Mesothelial cell of epicardium (in vitro differentiated cells): ENCODE measurements at places on chromosomes 1 and 21. TPM values are rescaled to one million over a fixed set of nuclear protein-coding genes. Genes with fewer than 3 reads are reported as not detected.

GRCh38 chr1:95084317-95085176, 11.8 kb upstream of the ALG14 start:
- H3K4me1 ChIP-seq, result peaks cover 12% of the 10 kb centered on the region
- no peak overlapping the region for H3K4me3 ChIP-seq
- H3K36me3 ChIP-seq, result peaks cover 2% of the 10 kb centered on the region
- DNase-seq, result no peak
- H3K27me3 ChIP-seq, result no peaks in the 10 kb centered on the region

GRCh38 chr1:1236945-1237873, 5.2 kb downstream of the B3GALT6 start:
- peaks cover 18% of the 10 kb centered on the region for H3K4me1 ChIP-seq
- no peak for DNase-seq
- H3K36me3 ChIP-seq, result peaks cover 15% of the 10 kb centered on the region

DNA sequence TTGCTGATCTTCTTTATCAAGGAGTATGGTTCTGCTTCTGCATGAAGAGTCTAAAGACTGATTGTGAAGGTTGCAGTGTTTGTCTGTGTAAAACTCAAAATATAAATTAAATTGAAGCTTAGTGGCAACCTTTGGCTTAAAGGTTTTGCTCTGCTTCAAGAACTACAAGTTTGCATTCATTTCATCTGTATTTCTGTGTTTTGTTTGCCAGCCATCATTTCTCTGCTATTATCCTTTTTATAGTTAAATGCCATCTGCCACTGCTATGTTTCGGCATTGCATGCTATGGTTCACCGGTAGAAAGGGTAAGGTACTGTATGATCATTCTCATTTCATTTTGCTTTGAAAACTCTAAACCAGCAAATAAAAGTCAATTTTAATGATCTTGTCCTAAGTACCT, 52.9 kb downstream of the OSBPL9 start:
- H3K4me1 ChIP-seq, result peaks cover 20% of the 10 kb centered on the region
- H3K27me3 ChIP-seq, result no peaks in the 10 kb centered on the region
- DNase-seq, result no peak
- no peak overlapping the region for H3K4me3 ChIP-seq
- H3K36me3 ChIP-seq, result no peaks in the 10 kb centered on the region

GRCh38 chr1:31548534-31548906, 27.8 kb upstream of the TINAGL1 start:
- DNase-seq, result no peak
- no peak overlapping the region for H3K27ac ChIP-seq
- H3K4me1 ChIP-seq, result peaks cover 17% of the 10 kb centered on the region

GRCh38 chr1:39625009-39625408, 14.4 kb downstream of the HEYL start:
- H3K27ac ChIP-seq, result no peak overlapping the region
- no peak overlapping the region for H3K4me3 ChIP-seq
- DNase-seq, result no peak
- H3K36me3 ChIP-seq, result peaks cover 1% of the 10 kb centered on the region
- H3K27me3 ChIP-seq, result peaks cover 36% of the 10 kb centered on the region
- peaks cover 15% of the 10 kb centered on the region for H3K4me1 ChIP-seq

DNA sequence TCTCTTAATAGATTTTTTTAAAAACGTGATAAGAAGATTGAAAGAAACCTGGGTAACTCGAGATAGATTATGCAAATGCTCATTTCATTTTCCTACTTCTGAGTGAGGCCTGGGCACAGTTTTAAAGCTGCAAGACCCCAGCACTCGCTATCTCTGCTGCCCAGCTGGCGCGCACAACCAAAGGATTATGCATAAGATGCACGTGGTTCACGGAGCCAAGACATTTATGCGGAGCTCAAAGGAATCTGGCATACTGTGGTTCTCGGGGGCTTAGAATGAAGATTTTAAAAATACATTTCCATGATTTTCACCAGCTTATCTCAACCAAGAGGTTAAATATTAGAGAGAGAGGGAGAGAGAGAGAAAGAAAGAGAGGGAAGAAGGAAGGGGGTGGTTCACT, 210.9 kb downstream of the DSCAM start:
- H3K4me3 ChIP-seq, result no peak overlapping the region
- H3K27me3 ChIP-seq, result peaks cover 7% of the 10 kb centered on the region
- H3K27ac ChIP-seq, result no peak overlapping the region
- H3K4me1 ChIP-seq, result no peaks in the 10 kb centered on the region
- no peak for DNase-seq
- H3K36me3 ChIP-seq, result no peaks in the 10 kb centered on the region

DNA sequence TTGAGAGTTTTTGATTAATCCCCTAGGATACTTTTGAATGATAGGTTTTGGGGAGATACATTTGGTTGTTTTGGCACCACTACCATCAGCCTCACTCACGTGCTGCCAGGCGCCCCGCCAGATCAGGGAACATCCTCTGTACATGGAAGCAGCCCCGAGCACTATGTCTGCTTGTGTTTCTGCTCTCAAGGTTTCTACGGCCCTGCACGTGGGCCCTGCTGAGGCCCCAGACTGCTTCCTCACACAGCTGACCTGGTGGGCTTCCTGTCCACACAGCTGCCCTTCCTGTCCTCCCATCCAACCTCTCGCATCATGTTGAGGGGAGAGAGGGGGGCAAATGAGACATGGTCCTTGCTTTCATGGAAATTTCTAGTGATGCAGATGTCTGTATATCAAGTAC, 20.0 kb downstream of the ADARB1 start:
- H3K4me1 ChIP-seq, result peaks cover 11% of the 10 kb centered on the region
- no peak overlapping the region for H3K27ac ChIP-seq
- no peaks in the 10 kb centered on the region for H3K36me3 ChIP-seq

DNA sequence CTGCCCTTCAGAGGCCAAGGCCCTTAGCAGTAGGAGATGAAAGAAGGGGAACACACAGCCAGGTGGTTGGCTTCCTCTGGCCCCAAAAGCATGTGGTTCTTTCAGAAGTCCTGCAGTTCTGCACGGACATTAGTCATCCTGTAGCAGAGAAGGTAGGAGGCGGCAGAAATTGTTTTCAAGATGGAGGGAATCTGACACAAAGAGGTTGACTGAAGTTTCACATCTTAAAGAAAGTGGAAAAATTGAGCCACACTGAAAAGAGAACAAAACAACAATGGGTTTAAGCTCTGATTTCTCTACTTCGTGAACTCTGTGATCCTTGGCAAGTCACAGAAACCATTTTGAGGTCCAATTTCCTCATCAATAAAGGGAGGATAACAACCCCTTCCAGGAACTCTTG, 125.3 kb upstream of the DNAH14 start:
- H3K27me3 ChIP-seq, result peaks cover 11% of the 10 kb centered on the region
- H3K4me1 ChIP-seq, result no peaks in the 10 kb centered on the region
- no peak overlapping the region for H3K27ac ChIP-seq
- DNase-seq, result no peak
- no peak overlapping the region for H3K4me3 ChIP-seq
- H3K36me3 ChIP-seq, result no peaks in the 10 kb centered on the region

DNA sequence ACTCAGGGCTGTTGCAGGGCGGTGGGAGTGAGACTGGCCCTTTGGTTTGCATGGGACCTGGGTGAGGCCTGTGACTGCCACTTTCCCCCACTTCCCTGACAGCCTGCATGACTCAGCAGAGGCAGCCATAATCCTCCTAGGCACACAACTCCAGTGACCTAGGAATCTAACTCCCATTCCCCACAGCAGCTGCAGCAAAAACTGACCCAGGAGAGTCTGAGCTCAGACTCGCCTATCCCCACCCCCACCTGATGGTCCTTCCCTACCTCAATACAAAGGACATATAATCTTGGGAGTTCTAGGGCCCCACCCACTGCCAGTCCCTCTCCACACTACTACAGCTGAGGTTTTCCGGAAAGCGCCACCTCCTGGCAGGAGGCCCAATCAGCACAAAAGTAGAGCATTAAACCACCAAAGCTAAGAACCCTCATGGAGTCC, 26.7 kb downstream of the NDC1 start:
- H3K27ac ChIP-seq, result no peak overlapping the region
- no peaks in the 10 kb centered on the region for H3K27me3 ChIP-seq
- no peak for DNase-seq

- no peaks in the 10 kb centered on the region for H3K27me3 ChIP-seq
- H3K4me1 ChIP-seq, result no peaks in the 10 kb centered on the region
- H3K27ac ChIP-seq, result no peak overlapping the region
- H3K36me3 ChIP-seq, result no peaks in the 10 kb centered on the region
- no peak overlapping the region for H3K4me3 ChIP-seq
- DNase-seq, result no peak
Measured at GRCh38 chr1:53712276-53712675, 26.7 kb downstream of the GLIS1 start.

- DNase-seq, result no peak
- H3K27me3 ChIP-seq, result no peaks in the 10 kb centered on the region
- no peak overlapping the region for H3K4me3 ChIP-seq
- no peak overlapping the region for H3K27ac ChIP-seq
- no peaks in the 10 kb centered on the region for H3K4me1 ChIP-seq
Measured at GRCh38 chr1:45815667-45816458, 12.5 kb downstream of the MAST2 start.

- DNase-seq, result no peak
- H3K36me3 ChIP-seq, result no peaks in the 10 kb centered on the region
- H3K27me3 ChIP-seq, result no peaks in the 10 kb centered on the region
- H3K4me3 ChIP-seq, result no peak overlapping the region
- H3K4me1 ChIP-seq, result no peaks in the 10 kb centered on the region
Measured at GRCh38 chr1:187383366-187383765, 554.6 kb downstream of the PLA2G4A start.

GRCh38 chr21:46605767-46606426, 1.0 kb upstream of the S100B start:
- peaks cover 15% of the 10 kb centered on the region for H3K4me1 ChIP-seq
- H3K27me3 ChIP-seq, result no peaks in the 10 kb centered on the region
- no peaks in the 10 kb centered on the region for H3K36me3 ChIP-seq
- H3K4me3 ChIP-seq, result no peak overlapping the region

DNA sequence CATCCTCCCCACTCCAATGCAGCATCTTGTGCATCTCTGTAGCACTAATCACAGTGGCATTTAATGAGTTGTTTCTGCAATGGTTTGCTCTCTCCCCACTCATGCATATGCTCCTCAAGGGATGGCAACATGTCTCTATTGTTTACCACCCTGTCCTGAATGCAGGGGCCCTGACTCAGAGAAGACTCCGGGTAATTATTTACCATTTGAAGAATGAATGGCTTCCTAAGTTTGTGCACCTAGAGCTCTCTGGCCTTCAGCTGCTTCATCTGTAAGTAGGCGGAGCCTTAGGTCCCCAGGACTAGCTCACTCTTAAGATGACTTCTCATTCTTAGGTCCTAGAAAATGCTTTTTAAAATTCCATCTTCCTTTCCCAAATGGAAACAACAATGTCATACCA, 63.7 kb upstream of the IGSF21 start:
- H3K4me3 ChIP-seq, result no peak overlapping the region
- H3K27me3 ChIP-seq, result peaks cover 59% of the 10 kb centered on the region
- peaks cover 3% of the 10 kb centered on the region for H3K4me1 ChIP-seq
- no peak overlapping the region for H3K27ac ChIP-seq
- no peak for DNase-seq
- no peaks in the 10 kb centered on the region for H3K36me3 ChIP-seq

DNA sequence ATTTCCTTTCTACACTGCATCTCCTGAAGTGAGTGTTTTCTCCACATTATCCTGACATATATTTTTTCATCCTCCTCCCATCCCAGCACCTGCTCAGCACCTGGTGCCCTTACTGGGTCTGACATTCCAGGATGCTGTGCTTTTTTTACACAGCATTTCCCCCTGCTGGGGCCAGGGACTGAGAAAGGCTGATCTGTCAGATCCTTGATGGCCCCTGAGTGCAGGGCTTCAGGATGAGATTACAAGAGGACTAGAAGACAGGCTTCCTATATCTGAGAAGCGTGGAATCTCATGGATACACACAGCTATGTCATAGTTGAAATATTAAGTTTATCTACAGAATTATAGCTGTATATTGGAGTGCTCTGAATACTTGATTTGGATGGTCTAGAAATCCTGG, 24.4 kb downstream of the RCAN1 start:
- no peak overlapping the region for H3K27ac ChIP-seq
- H3K4me1 ChIP-seq, result peaks cover 4% of the 10 kb centered on the region
- no peak overlapping the region for H3K4me3 ChIP-seq

- peaks cover 24% of the 10 kb centered on the region for H3K27me3 ChIP-seq
- H3K36me3 ChIP-seq, result no peaks in the 10 kb centered on the region
- H3K27ac ChIP-seq, result no peak overlapping the region
- DNase-seq, result no peak
- peaks cover 2% of the 10 kb centered on the region for H3K4me1 ChIP-seq
Measured at GRCh38 chr1:51924455-51924854, 45.9 kb upstream of the NRDC start.

- H3K36me3 ChIP-seq, result no peaks in the 10 kb centered on the region
- H3K27me3 ChIP-seq, result no peaks in the 10 kb centered on the region
- DNase-seq, result no peak
- H3K4me3 ChIP-seq, result no peak overlapping the region
- no peaks in the 10 kb centered on the region for H3K4me1 ChIP-seq
Measured at GRCh38 chr1:99348397-99349132, 84.3 kb downstream of the PLPPR4 start.

- H3K4me3 ChIP-seq, result no peak overlapping the region
- DNase-seq, result no peak
- peaks cover 54% of the 10 kb centered on the region for H3K4me1 ChIP-seq
- peak overlapping the region; percentile 1 for H3K27ac ChIP-seq
- H3K27me3 ChIP-seq, result no peaks in the 10 kb centered on the region
- peaks cover 2% of the 10 kb centered on the region for H3K36me3 ChIP-seq
Measured at GRCh38 chr21:31526040-31526439, 133.5 kb upstream of the SOD1 start.

DNA sequence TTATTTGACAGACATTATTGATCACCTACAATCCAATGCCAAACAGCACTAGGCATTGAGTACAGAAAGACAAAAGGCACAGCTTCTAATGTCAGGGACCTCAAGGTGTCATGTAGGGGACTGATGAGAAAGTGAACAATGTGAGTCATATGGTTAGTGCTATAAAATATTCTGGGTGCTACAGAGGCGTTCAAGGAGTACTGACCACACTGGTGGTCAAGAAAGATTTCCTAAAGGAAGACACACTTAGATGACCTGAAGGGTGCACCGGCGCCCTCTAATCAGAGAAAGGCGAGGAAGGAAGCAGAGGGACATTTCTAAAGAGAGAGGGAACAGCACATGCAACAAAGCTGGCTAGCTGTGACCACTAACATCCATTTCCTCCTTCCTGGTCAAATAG, 64.9 kb upstream of the F3 start:
- H3K4me3 ChIP-seq, result no peak overlapping the region
- peaks cover 7% of the 10 kb centered on the region for H3K4me1 ChIP-seq

UTS2 gene
- not detected in 3 replicates for total RNA-seq

NCF2 gene
- total RNA-seq, result 0.16 to 0.47 TPM in 2 of 3 replicates, not detected in the other

SPRR2F gene
- total RNA-seq, result 54.4 to 65.0 TPM (median 56.6 TPM) in 3 replicates

LIN28A gene
- 0.09 TPM in 1 of 3 replicates, not detected in the others for total RNA-seq

RAB7B gene
- 1.3 to 1.5 TPM (median 1.4 TPM) in 3 replicates for total RNA-seq

PTPN14 gene
- total RNA-seq, result 71.8 to 75.8 TPM (median 74.9 TPM) in 3 replicates

NPHS2 gene
- not detected in 3 replicates for total RNA-seq

GRHL3 gene
- 17.1 to 19.1 TPM (median 17.9 TPM) in 3 replicates for total RNA-seq

SPRR5 gene
- total RNA-seq, result not detected in 3 replicates

TCHHL1 gene
- total RNA-seq, result not detected in 3 replicates

MPZ gene
- total RNA-seq, result 1.3 to 1.4 TPM (median 1.3 TPM) in 3 replicates

RUNX3 gene
- total RNA-seq, result 0.07 to 0.13 TPM (median 0.07 TPM) in 3 replicates

ELAVL4 gene
- total RNA-seq, result not detected in 3 replicates

CD164L2 gene
- 0.45 to 1.3 TPM (median 0.61 TPM) in 3 replicates for total RNA-seq

SLC1A7 gene
- 0.09 TPM in 1 of 3 replicates, not detected in the others for total RNA-seq

IBA57 gene
- total RNA-seq, result 10.8 to 14.2 TPM (median 11.8 TPM) in 3 replicates

CTTNBP2NL gene
- 63.2 to 65.4 TPM (median 64.9 TPM) in 3 replicates for total RNA-seq

PCP4L1 gene
- total RNA-seq, result 0.25 TPM in 1 of 3 replicates, not detected in the others
